ENCODE measurements at places on chromosomes 2 and 18. TPM values are rescaled to one million over a fixed set of nuclear protein-coding genes. Genes with fewer than 3 reads are reported as not detected.

- H3K36me3 ChIP-seq = no peaks in the 10 kb centered on the region
- no peak overlapping the region for H3K27ac ChIP-seq
- no peaks in the 10 kb centered on the region for H3K27me3 ChIP-seq
- no peak overlapping the region for H3K4me3 ChIP-seq
- no peak for DNase-seq
Measured at GRCh38 chr2:237125967-237126366, 40.3 kb downstream of the COPS8 start.

DNA sequence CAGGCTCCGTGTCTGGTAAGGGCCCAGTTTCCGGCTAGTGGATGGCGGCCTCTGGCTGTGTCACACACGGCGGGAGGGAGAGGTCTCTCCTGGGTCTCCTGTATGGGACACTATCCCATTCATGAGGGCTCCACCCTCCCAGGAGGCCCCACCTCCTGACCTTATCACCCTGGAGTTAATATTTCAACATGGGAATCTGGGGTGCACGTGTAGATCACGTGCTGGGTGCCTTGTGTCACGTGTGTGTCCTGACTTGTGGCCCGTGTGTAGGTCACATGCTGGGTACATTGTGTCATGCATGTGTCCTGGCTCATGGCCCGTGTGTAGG lies 9.9 kb downstream of the NEU4 start:
- H3K27me3 ChIP-seq = peaks cover 10% of the 10 kb centered on the region
- H3K4me1 ChIP-seq = no peaks in the 10 kb centered on the region
- no peak overlapping the region for H3K4me3 ChIP-seq

DNA sequence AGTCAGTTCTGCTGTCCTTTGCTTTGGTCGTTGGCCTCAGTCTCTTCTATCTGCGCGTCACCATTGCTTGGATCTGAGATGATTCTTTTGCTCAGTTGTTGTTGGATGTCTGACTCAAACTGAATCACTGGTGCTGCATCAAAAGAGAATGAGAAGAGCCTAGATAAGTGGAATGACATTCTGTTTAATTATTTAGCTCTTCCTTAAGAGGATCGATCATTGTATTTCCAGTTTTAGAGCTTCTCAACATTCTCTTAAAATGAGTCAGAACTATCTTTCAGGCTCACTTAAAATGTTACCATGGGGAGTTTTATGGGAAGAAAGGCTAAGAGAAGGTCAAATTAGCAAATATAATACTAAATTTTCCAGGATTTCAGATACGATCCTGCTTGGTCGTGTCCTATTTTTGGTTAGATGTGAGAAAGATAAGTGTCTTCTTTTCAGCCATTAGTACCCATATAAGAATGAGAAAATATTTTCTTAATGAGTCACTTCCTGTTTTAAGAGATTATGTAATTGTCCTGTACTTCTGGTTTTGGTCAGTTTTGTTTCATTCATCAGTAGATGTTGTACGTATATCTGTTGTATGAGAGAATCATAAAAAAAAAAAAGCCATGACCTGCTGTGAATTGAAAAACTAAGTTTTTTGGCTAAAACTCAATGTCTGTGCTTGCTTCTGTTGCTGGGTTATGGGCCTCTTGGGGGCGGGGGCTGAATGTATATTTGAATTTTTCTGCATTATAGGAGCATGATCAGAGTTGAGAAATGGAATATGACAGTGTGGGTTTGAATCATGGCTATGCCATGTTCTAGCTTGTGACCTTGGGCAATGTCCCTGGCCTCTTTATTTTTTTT lies 31.6 kb upstream of the CASP10 start:
- no peak overlapping the region for H3K27ac ChIP-seq
- H3K4me3 ChIP-seq = no peak overlapping the region
- H3K36me3 ChIP-seq = peaks cover 74% of the 10 kb centered on the region
- H3K4me1 ChIP-seq = peaks cover 9% of the 10 kb centered on the region
- no peak for DNase-seq

GRCh38 chr2:164622338-164623106 lies 1.2 kb upstream of the GRB14 start:
- no peak overlapping the region for H3K27ac ChIP-seq
- H3K4me1 ChIP-seq = no peaks in the 10 kb centered on the region
- no peaks in the 10 kb centered on the region for H3K36me3 ChIP-seq
- H3K27me3 ChIP-seq = no peaks in the 10 kb centered on the region

DNA sequence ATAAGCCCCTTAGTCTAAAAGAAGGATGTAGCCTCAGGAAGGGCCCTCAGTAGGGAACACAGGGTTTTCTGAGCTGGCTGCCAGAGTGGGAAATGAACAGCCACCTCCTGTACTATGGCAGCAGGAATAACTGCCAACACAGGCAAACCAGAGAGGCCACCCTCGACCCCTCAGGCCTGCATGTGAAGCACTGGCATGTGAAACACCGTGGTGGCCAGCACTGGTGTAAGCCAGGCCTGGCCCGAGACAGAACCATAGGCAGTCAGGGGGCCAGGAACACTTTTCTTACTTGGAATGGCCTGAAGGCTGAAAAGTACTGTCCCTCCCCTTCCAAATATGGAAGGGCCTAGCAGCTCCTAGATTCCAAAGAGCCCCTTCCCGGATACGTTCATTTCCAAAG lies 28.2 kb downstream of the SFXN5 start:
- DNase-seq = no peak
- no peak overlapping the region for H3K4me3 ChIP-seq
- H3K27me3 ChIP-seq = no peaks in the 10 kb centered on the region

DNA sequence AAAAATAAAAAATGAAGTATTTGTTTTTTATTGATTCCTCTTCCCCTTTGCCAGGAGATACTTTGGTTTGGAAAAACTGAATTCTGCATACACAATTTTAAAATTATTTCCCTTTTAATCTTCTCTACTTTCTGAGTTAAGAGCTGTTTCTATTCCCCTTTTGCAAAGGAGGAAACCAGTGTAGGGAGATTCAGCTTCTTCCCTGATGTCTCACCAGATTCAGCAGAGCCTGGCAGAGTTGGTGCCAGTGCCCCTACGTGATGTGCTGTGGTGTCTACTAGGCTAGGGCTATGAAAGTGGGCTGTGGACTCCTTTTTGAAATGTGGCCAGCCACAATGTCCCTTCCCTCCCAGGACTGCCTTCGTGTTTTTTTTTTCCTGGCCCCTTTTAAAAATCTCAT lies 2.4 kb downstream of the RPE start:
- peaks cover 30% of the 10 kb centered on the region for H3K36me3 ChIP-seq
- H3K4me3 ChIP-seq = peak overlapping the region; percentile 95
- no peaks in the 10 kb centered on the region for H3K27me3 ChIP-seq
- H3K27ac ChIP-seq = no peak overlapping the region
- no peak for DNase-seq
- H3K4me1 ChIP-seq = peaks cover 10% of the 10 kb centered on the region

DNA sequence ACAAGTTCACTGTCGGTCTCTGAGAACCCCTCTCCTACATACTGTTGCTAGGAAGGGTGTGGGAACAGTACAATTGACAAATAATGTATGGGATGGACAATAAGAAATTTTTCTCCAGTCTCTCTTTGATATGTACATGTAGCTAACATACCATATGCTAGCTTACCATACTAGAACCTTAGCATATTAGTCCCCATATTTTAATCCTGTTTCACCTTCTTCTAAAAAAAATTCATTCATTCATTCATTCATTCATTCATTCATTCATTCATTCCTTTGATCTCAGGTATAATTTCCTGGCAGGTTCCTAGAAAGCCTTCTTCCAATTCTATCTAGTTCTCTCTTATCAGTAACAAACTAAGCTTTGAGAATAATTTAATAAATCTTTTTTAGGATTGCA lies 62.2 kb downstream of the TTC21B start:
- no peak overlapping the region for H3K27ac ChIP-seq
- peaks cover 48% of the 10 kb centered on the region for H3K36me3 ChIP-seq
- no peaks in the 10 kb centered on the region for H3K27me3 ChIP-seq
- no peak overlapping the region for H3K4me3 ChIP-seq
- H3K4me1 ChIP-seq = no peaks in the 10 kb centered on the region
- DNase-seq = no peak

- no peak overlapping the region for H3K27ac ChIP-seq
- no peaks in the 10 kb centered on the region for H3K36me3 ChIP-seq
- H3K4me3 ChIP-seq = no peak overlapping the region
- DNase-seq = no peak
- no peaks in the 10 kb centered on the region for H3K4me1 ChIP-seq
- H3K27me3 ChIP-seq = no peaks in the 10 kb centered on the region
Measured at GRCh38 chr2:14621114-14621513, 11.4 kb upstream of the LRATD1 start.

DNA sequence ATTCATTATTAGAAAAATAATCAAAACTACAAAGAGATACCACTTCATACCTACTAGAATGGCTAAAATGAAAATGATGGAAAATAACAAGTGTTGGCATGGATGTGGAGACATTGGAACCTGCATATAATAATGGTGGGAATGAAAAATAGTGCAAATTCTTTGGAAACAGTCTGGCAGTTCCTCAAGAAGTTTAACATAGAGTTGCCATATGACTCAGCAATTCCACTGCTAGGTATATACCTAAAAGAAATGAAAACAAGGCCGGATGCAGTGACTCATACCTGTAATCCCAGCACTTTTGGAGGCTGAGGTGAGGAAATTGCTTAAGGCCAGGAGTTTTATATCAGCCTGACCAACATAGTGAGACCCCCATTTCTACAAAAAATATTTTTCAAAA lies 41.6 kb upstream of the ACYP2 start:
- H3K27ac ChIP-seq = no peak overlapping the region
- H3K4me3 ChIP-seq = no peak overlapping the region
- no peak for DNase-seq
- H3K4me1 ChIP-seq = peaks cover 2% of the 10 kb centered on the region

- H3K4me1 ChIP-seq = no peaks in the 10 kb centered on the region
- peak; percentile 44 for DNase-seq
- no peaks in the 10 kb centered on the region for H3K36me3 ChIP-seq
Measured at GRCh38 chr18:49647496-49648168, 85.8 kb downstream of the LIPG start.

- no peaks in the 10 kb centered on the region for H3K36me3 ChIP-seq
- H3K27me3 ChIP-seq = no peaks in the 10 kb centered on the region
- no peaks in the 10 kb centered on the region for H3K4me1 ChIP-seq
- no peak overlapping the region for H3K27ac ChIP-seq
Measured at GRCh38 chr2:23524261-23524706, 139.3 kb downstream of the KLHL29 start.

DNA sequence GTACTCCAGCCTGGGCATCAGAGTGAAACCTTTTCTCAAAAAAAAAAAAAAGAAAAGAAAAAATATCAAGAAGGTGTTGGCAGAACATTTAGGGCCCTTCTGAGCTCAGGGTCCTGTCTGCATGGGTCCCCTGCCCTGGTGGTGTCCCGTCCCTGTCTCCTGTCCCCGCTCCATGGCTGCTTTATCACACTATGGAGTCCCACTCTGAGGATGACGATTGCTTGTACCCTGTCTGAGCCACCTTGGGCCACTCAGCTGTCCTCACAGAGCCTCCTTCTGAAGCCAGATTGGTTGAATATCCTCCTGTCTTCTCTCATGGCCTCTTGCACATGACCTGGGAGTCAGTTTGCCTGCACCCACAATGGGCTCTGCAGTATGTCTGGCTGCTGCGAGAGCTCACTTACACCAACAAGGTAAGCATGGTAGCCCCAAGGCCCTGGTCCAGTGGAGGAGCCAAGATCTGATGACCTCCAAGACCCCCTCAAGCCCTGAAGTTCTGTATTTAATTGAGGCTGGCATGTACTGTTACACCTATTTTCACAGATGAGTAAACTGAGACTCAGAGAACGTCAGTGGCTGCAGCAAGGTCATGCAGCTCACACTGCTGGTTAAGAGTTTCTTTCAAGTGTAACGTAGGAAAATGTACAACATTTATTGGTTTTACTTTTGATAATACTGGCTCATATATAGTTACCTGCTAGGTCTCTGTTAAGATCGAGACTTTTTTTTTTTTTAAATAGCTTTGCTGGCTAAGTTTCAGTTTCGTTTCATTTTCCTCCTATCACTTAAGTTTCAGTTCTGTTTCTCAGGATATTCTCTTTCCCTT lies 16.9 kb upstream of the ZCCHC2 start:
- H3K27me3 ChIP-seq = no peaks in the 10 kb centered on the region
- no peaks in the 10 kb centered on the region for H3K4me1 ChIP-seq
- no peak for DNase-seq
- no peaks in the 10 kb centered on the region for H3K36me3 ChIP-seq
- H3K4me3 ChIP-seq = no peak overlapping the region

- no peaks in the 10 kb centered on the region for H3K27me3 ChIP-seq
- DNase-seq = no peak
- H3K4me3 ChIP-seq = no peak overlapping the region
- no peak overlapping the region for H3K27ac ChIP-seq
- no peaks in the 10 kb centered on the region for H3K36me3 ChIP-seq
Measured at GRCh38 chr2:217440000-217440399, 562.8 kb downstream of the TNS1 start.

- peaks cover 3% of the 10 kb centered on the region for H3K4me1 ChIP-seq
- H3K4me3 ChIP-seq = no peak overlapping the region
- no peaks in the 10 kb centered on the region for H3K36me3 ChIP-seq
- H3K27me3 ChIP-seq = no peaks in the 10 kb centered on the region
Measured at GRCh38 chr18:39966275-39966674, 1988.8 kb upstream of the PIK3C3 start.

- no peak for DNase-seq
- H3K4me1 ChIP-seq = no peaks in the 10 kb centered on the region
- no peak overlapping the region for H3K27ac ChIP-seq
- no peaks in the 10 kb centered on the region for H3K27me3 ChIP-seq
Measured at GRCh38 chr2:227365833-227366232, 13.3 kb downstream of the TM4SF20 start.

GRCh38 chr2:178008636-178009289 lies 63.8 kb downstream of the PDE11A start:
- no peak overlapping the region for H3K27ac ChIP-seq
- H3K4me3 ChIP-seq = no peak overlapping the region
- H3K36me3 ChIP-seq = no peaks in the 10 kb centered on the region
- H3K27me3 ChIP-seq = no peaks in the 10 kb centered on the region
- DNase-seq = no peak

Gene NFATC1
- 26.3 TPM for total RNA-seq

Gene ACTG2
- 2.3 TPM for total RNA-seq

Gene CD28
- not detected for total RNA-seq

Gene PPP4R1
- 97.8 TPM for total RNA-seq

Gene SATB2
- 3.0 TPM for total RNA-seq

Gene SAG
- not detected for total RNA-seq

Gene MYOM1
- 0.92 TPM for total RNA-seq

Gene IL36B
- not detected for total RNA-seq

Gene FEV
- not detected for total RNA-seq

Gene KCNJ13
- total RNA-seq = 1.5 TPM

All from endodermal cell (in vitro differentiated cells).